ENCODE measurements at places on chromosomes 1 and 21.

GRCh38 chr1:115277276-115277675 is 60.8 kb downstream of the NGF start:
- DNase-seq, result no peak

- DNase-seq, result no peak
Observed at GRCh38 chr1:213977486-213977842, 10.3 kb upstream of the PROX1 start.

DNA sequence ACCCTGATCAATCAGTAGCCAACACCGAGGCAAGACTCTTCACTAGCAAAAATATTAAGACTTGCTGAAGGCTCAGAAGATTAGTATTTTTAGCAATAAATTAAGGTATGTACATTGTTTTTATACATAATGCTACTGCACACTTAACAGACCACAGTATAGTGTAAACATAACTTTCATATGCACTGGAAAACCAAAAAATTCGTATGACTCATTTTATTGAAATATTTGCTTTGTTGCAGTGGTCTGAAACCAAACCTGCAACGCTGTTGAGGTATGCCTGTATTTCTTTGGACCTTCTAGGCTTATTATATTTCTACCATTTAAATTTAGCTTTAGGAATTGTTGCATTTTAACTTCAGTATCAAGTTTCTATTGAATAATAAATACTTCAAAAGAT is 65.8 kb upstream of the BCL9 start:
- DNase-seq, result no peak

GRCh38 chr1:45957684-45958083 is 154.3 kb downstream of the MAST2 start:
- no peak for DNase-seq

GRCh38 chr1:34441259-34442069 is 264.8 kb downstream of the C1orf94 start:
- DNase-seq, result no peak

DNA sequence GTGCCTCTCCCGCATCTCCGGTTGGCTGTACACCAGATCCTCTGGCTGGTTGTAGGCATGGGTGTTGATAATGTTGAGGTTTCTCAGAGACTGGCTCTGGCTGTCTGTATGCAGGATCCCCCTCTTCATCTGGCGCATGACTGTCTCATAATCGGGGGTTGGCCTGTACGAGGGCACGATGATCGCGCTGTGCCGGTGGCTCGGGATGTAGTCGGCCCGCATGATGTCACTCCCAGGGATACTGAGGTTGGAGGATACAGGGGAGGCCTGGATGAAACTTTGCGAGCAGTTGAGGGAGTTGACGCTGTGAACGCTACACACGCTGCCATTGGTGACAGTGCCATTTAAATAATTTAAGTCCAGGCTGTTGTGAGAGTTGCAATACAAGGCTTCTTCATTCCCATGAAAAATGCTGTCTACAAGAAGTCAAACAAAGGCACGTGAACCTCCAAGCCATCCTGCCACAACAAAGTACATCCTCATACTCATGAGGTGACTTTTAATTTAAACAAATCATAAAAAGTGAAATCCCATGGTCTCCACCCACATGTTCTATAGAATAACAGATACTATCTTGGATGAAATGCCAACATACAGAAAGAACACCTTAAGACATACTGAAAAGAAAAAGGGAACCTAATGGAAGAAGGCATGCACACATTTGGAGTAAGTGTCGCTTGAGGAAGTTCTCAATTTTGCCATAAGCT is 103.6 kb downstream of the SMYD2 start:
- no peak for DNase-seq

GRCh38 chr1:54651608-54652007 is 10.0 kb downstream of the MROH7 start:
- no peak for DNase-seq

- DNase-seq, result no peak
Observed at GRCh38 chr1:87185077-87185476, 143.6 kb upstream of the LMO4 start.

DNA sequence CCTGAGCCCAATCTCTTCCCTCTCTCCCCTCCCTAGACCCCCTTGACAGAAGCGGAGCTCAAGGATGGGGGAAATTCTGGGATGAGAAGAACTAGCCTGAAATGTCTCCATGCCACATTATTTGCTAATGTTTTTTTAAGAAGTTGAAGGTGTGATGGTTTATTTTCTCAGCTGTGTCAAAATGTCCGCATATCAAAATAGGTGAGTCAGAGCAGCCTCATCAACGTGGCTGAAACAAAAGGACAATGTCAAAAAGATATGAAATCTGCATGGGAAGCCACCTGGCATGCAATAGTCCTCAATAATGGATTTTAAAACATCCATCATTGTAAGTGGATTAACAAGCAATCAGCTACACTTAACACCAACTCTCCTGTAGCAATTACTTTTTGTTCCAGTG is 101.4 kb downstream of the BEND5 start:
- DNase-seq, result no peak

- no peak for DNase-seq
Observed at GRCh38 chr1:53195246-53196016, 1.2 kb upstream of the CPT2 start.

GRCh38 chr1:37759451-37759850 is 5.5 kb downstream of the EPHA10 start:
- no peak for DNase-seq

- no peak for DNase-seq
Observed at GRCh38 chr1:59328353-59328752, 31.5 kb downstream of the FGGY start.

DNA sequence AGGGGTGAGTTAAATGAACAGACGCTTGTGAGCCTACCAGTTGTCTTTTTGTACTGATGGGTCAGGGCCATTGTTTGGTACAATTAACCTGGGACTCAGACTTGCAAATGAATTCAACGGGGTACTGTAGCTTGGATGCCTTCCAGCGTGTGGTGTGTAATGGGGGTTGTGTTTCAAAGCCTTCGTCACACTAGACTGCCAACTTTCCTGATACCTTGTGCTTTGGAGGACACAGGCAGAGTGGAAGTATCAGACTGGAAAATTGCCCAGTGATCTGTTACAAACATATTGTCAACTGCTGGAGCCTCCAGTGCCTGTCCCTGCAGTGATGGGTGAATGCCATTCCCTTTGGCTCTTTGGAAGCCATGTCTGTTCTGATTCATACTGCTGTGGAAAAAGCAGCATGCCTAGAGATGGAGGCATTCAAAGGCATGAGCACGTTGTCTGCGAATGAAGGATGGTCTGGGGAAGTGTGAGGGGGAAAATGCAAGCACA is 384.5 kb downstream of the LMX1A start:
- DNase-seq, result no peak

DNA sequence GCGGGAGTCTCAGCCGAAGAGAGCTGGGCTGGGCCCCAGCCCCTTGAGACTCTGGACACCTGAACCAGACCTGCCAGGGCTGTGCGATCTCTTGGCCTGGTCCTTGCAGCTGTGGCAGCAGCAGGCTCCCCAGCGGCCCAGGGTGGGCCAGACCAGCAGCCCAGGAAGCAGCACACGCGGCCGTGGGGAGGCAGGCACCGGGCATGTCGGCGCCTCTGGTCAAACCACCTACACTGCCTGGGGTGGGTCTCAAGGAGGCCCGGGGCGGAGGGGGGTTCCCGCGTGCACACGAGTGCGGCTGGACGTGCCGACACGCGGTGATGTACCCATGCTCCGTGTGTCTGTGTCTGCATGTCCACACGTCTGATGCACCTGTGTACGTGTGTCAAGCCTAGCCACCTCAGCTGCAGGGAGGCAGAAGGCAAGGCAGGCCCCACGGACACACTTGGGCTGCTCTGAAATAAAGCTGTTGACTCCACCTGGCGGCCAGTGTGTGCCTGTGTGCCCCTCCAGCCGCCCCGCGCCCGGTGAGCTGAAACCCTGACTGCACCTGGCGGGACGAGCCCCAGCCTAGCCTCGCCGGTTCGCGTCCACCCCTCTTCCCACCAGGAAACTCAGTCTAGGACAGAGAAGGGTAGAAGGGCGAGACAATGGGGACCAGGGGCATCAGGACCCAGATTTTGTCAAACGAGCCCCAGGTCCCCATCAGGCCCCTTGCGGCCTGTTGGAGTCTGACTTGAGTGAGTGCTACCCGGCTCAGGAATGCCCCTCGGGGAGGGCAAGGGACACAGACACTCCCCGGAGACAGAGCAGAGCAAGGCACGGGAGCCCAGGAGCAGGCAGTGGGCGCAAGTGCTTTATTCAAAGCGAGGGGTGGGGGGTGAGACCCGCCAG is 11.6 kb downstream of the SCNN1D start:
- peak; percentile 44 for DNase-seq

- no peak for DNase-seq
Observed at GRCh38 chr21:42062236-42063022, 8.7 kb upstream of the UMODL1 start.

GRCh38 chr21:42513151-42513984 is at the start of gene SLC37A1:
SLC37A1 (plus strand) TSS chr21:42513852; CDS start chr21:42518455, 4,603 bp downstream.
- DNase-seq, result no peak

DNA sequence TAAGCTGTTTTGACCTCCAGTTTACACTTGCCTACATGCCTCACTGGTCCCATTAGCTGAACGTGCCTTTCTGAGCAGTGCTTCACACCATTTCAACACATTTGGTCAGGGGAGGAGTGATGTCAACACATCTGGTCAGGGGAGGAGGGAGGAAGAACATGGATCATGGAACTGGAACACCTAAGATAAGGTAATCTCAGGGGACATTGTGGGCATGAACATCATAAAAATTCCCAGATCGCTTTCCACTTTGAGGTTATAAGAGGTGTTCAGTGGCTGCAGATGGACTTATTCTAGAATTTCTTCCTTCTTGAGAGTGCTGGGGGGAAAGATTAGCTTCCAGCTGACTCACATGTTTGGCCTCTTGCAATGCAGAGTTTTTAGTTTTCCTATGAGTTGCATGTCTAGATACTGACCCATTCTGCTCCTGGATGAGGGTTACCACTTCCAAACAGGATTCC is 2.0 kb downstream of the QSOX1 start:
- no peak for DNase-seq

DNA sequence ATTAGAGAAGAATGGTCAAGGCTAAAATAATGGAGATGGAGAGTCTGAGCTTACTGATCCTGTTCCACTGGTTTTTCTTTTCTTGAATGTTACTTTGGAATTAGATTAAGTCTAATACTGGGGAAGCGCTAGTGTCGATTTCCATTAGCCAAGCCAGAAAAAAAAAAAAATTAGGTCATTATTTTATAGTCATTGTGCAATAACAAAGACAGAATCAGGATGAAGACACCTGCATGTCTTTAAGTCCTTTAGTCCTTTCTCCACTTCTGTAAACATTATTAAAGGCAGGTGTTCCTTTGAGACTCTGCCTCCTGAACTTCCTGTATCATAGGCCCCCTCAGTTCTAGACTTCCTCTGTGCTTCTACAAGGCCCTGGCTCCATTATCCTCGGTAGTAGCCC is 42.8 kb downstream of the MYSM1 start:
- no peak for DNase-seq

- DNase-seq, result peak; percentile 44
Observed at GRCh38 chr1:156898161-156898566, 4.6 kb downstream of the PEAR1 start.

DNA sequence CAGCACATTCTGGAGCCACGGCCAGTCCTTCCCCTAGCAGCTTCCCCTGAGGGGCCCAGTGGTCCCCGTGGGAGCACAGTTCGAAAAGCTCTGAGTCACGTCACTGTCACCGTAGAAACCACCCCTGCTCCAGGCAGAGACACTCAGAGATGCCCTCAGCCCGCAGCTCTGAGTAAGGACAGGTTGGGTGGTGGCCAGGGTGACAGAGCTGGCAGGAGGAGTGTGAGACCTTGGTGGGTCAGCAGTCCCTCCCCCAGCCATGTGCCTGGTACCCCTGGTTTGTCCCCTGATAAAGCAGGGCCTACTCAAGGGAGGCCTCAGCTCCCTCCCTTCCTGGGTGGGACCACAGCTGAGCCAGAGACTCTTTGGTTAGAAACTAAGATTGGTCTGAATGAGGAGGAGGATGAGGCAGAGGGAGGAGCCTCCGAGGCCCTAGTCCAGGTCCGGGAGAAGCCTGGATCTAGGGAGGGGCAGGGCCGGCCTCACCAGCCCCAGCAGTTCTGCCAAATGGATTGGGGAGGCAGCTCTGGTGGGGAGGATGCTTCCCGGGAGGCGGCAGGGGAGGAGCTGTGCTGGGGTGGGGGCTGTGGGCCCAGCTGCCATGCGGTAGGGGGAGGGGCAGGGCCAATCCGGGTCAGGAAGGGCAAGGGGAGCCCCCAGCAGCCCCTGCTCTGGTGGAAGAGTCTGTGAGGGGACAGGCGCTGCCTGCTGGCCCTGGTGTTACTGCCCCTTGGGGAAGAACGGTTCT is 55.2 kb downstream of the SLC9A1 start:
- DNase-seq, result peak; percentile 37

DNA sequence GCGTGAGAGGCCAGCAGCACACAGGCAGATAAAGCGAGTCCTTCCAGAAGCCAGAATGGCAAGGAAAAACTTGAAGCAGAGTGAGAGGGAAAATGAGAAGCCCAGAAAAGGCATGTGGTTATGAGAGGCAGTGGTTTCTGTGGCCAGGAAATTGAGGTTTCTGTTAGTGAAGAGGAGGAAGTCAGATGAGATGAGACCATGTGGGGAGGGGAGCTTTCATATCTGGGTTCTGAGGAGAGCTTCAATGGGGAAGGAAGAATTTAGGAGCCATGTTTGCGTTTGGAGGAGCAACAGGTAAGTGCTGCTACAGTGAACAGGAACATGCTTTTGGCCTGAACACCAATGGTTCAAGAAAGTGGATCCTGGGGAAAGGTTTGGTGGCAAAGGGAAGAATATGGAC is 6.1 kb upstream of the CD1A start:
- DNase-seq, result no peak

DNA sequence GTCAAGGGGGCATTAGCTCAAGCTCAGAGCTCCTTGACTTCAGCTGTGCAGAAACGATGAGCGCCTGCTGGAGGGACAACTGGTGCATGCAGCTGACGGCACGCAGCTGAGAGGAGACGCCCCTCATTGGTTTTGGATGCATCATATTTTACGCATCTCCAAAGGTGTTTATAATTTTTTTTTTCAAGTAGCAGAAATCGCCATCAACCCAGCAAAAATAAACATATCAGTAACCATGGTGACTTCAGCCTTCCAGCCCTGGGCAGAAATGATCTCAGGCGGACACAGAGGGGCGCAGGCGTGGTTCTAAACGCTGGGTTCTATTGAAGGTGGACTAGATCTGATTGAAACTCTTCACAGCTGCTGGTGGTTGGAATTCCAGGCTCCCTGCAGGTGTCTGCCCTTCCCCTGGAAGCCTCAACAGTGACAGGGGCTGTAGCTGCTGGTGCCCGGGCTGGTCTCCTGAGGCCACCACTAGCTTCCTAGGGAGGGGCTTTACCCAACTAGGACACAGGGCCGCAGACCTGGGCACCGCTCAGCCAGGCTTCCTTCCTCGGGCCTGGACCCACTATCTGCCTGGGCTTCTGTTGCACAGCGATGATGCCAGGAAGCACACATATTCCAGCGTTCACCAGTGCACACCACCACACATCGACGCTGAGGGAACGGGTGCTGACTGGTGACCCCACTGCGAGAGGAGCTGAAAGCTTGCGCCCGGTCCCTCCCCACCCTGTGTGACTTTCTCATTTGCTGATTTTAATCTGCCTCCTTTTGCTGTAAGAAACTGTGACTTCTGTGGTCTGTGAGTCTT is 63.7 kb upstream of the ABCG1 start:
- no peak for DNase-seq

- no peak for DNase-seq
Observed at GRCh38 chr1:14660801-14661200, 62.3 kb downstream of the KAZN start.

GRCh38 chr1:206470692-206471414 is 577 bp downstream of the IKBKE start:
- no peak for DNase-seq

- no peak for DNase-seq
Observed at GRCh38 chr1:64963466-64963865, 2.9 kb downstream of the JAK1 start.

All from hematopoietic multipotent progenitor cell treated with erythropoietin and hydrocortisone succinate and interleukin-3 and kit ligand, for 17 days (in vitro differentiated cells).